Iris pigment epithelial cell (primary cell): ENCODE measurements at places on chromosomes 3 and 15.
A peak's percentile ranks its signal among the peaks of the same experiment; 100 is the strongest.

DNA sequence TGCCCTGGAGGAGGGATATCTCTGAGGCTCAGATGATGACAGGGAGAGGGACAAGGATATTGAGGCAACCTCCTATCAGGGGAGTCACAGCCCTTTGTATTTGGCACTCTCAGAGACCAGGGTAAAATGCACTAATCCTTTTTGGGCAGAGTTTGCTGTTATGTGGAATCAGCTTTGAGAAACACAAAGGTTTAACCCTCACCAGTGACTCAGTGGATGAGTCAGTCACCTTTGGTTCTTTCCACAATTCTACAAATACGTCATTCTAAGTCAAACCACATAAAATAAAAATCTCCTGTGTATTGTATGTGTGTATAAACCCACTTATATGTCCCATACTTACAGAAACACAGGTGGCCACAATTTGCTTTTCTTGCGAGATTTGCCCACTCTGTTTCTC lies 5.1 kb downstream of the LSAMP start:
- peak; percentile 55 for DNase-seq

DNA sequence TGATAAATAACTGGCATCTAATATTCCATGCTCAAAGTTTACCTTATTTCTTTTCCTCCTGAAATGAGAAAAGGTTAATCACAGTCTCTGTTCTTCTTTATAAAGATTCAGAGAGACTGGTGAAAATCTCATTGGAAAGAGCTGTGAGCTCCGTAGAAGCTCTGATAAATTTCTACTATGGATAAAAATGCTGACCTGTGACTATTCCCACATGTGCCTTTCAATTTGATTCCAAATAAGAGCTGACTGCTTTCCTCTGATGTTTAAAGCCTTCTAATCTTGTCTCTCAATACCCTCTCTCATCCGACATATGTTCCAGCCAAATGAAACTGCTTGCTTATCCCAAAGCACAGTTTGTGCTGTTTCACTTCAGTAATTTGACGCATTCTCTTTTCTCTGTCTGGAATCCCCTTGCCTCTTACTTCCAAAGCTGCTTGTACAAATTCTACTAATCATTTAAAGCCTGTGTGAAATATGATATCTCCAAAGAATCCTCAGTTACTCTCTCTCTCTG lies 130.1 kb downstream of the RTP4 start:
- DNase-seq: no peak

GRCh38 chr3:30098653-30099455 lies 507.5 kb upstream of the TGFBR2 start:
- peak; percentile 81 for DNase-seq

DNA sequence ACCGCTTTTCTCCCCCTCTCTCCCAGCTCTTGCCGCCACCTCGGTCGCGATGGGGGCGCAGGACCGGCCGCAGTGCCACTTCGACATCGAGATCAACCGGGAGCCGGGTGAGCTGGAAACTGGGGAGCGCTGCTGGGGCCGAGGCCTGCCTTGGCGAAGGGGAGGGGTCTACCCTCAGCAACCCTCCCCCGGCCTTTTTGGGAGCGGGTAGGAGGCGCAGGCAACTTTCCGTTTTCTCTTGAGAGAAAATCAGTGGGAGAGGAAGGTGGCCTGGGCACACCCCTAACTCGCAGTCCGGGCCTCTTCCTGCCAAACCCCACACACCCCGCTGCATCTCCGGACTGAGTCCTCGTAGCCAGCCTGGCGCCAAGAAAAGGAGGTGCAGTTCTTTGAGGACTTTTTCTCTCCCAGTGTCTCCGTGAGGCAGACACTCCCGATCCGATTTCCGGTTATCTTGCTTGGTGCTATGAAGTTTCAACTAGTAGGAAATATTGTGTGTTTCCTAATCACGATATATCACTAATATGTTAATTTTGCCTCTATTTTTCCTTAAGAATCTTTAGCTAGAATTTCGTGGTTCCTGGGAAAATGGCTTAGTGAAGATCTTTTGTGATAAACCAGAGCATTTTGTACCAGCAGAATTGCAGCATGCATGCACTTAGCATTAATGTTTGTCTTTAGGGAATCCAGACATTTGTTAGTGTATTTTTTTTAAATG lies 631 bp downstream of the NKTR start:
- DNase-seq: peak; percentile 76

GRCh38 chr3:189652042-189652441 lies 20.9 kb downstream of the TP63 start:
- DNase-seq: peak; percentile 35

- DNase-seq: no peak
Measured at GRCh38 chr3:32681811-32682210, 3.2 kb upstream of the CNOT10 start.

GRCh38 chr3:133488785-133489367 lies 84.6 kb upstream of the CDV3 start:
- peak; percentile 88 for DNase-seq

DNA sequence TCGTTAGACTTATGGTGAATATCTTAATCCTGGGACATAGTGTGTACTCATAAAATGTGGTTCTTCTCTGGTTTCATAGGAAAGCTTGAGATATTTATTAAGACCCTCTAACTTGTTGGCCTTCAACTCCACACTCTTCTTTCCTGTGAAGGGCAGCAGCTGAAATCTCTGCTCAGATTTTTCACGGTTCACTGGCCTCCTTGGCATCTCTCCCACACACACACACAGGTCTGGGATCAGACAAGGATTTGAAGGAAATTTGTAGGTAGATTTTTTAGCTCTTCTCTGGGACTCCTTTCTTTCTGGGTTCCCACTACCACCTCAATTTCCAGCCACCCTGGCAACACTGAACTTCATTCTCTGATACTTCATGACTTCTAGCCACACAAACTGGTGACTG lies 70.2 kb downstream of the MYRIP start:
- no peak for DNase-seq
